ENCODE measurements at places on chromosomes 3 and 15.

GRCh38 chr3:77071809-77072208, 31.9 kb downstream of the ROBO2 start:
- no peak for DNase-seq

DNA sequence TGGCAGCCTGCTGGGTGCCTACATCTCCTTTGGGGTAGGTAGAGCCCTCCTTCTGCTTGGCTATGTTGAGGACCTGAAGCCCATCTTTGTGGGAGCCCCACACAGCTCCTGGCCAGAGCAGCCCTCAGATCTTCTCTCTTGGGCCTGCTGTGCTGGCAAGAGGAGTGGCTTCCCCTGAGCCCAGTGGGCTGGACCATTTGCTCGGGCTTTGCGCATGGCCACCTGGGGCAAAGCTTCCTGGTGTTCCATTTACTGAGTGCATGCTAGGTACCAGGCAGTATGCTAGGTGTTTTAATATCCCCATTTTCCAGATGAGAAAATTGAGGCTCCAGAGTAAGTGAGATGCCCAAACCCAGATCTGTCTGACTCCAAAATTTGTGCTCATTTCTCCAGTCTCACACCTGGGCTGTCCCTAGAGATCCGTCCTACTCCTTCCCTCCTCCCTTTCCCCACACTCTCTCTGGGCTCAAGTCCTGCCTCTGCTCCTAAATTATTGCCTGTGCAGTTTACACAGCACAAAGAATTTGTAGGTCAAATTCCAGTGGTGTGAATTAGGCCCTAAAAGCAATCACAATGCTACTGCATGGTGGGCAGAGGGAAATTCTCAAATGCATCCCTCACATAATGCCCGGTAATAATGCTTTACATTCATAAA, 39.7 kb downstream of the SLC28A1 start:
- DNase-seq, result no peak

- no peak for DNase-seq
These were observed 31.3 kb downstream of the NOX5 start for GRCh38 chr15:69045802-69046201.

GRCh38 chr3:38755130-38755529, 60.9 kb downstream of the SCN10A start:
- DNase-seq, result no peak

- no peak for DNase-seq
These were observed 45.0 kb downstream of the RPLP1 start for GRCh38 chr15:69497667-69498066.

DNA sequence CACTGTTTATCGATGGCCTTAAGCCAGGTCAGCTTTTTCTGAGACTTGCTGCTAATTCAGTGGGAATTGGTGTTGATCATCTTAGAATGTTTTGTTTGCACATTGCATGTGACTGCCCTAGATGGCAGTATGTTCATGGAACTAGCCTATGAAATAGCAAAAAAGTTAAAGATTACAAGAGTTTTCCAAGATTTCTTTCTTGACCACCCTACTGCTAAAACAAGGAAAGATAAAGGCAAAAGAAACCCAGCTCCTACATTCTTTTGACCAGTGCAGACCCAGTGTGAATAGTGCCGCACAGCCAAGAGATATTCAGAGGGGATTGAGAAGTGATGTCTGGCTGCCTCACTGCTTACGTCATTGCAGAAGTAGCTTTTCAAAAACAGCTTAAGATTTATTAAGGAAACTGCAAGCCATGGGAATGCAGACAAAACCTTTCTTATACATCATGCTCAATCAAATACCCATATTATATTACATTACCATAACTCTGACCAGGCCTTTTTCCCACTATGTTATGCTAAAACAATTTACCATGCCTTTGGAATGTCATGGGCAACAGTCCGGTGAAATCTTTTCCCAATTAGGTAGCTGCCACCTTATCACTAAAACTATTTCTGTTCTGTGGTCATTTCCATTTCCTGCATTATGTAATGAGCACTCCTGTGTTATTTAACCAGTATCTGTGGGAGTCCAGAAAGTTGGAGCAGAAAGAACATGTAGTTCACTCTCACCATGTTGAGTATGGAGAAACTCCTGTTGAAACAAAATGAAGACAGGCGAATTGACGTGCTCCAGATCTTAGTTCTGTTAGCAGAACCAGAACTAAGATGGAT, 6.0 kb downstream of the PHLDB2 start:
- no peak for DNase-seq

- no peak for DNase-seq
These were observed 27.8 kb downstream of the ACSBG1 start for GRCh38 chr15:78206326-78207109.

- DNase-seq, result no peak
These were observed 12.1 kb upstream of the FBLN2 start for GRCh38 chr3:13536832-13537231.

DNA sequence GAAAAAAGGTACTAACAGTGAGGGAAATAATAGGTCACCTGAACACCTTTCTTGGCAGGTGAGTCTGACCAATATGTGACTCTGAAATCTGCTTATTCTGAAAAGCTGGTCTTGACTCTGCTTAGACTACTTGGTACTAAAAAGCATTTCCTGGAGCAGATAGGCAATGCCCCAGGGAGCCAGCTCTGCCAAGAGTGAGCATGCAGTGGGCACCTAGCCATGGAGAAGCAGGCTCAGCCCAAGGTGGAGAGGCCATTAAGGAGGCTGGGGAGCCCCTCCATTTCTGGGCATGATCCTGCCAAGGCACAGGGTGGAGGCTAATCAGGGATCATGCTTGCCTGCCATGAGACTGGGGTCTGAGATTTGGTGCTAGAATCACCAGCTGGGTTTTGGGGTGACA, 1.6 kb upstream of the LTF start:
- DNase-seq, result no peak

DNA sequence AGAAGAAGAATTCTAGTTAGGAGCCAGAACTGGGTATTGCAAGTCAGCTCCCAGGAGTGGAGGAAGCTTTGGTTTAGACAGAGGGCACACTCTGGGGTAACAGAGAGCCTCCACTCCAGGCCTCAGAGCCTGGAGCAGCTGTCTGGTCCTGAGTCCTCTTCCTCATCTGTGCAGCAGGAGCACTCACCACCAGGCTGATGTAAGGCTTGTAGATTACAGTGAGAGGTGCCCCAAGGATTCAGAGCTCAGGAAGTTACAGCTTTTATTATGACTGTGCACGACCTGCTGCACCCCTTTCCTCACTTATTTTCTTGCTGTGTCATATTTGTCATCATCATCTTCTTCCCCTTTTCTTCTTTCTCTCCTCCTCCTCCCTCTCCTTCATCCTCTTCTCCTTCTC, 210.4 kb downstream of the ATP10A start:
- DNase-seq, result no peak

GRCh38 chr3:136186846-136187245, 9.3 kb downstream of the MSL2 start:
- DNase-seq, result no peak

DNA sequence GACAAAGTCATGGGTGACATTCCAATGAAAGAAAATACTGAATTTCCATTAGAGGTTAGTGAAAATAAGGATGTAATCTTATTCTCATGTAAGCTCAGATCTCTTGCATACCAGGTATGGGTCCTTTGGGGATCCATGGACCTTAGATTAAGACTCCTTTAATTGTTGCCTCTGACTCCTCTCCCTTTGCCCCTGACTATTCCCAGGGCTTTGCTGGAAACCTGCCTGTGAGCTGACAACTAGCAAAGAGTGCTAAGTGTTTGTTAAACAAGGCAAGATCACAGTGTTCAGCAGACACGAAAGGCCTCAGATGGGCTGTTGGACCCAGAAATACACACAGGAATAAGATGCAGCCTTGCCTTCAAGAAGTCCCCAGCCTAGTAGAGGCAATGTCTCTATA, 32.1 kb downstream of the ACKR2 start:
- no peak for DNase-seq

DNA sequence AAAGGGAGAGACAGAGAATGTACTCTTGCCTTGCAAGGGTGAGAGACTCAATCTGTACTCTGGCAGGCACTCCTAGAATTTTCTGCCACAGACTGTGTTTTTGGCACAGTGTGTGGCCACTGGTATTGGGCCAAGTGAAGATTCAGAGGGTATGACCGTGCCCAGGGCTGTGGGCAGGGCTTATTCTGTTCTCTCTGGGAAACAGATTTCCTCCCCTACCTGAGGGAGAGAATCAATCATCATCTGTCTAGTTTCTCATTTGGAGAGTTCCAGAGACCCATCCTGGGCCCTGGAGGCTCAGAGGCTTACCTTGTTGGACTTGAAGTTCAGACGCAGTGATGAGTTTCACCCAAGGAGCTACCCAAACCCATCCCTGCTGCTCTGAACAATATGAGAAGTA, 28.2 kb downstream of the CSTA start:
- no peak for DNase-seq

- no peak for DNase-seq
These were observed 36.2 kb downstream of the ZPLD1 start for GRCh38 chr3:102471001-102471400.

DNA sequence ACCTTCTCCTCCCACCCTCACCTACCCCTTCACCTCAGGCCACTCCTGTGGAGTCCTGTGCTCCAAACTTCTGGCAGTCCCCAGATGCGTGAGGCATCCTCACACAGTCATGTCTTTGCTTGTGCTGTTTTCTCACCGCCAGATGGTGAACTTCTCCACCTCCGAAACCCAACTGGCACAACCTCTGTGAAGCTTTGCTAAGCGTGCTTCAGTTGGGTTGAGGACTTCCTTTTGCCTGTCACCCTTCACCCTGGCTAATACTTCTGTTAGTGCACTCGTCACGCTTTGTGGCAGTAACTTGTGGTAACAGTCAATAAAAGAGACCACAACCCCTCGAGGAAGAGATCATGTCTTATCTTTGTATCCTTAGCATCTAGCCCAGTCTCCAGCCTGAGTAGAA, 42.0 kb upstream of the SKOR1 start:
- DNase-seq, result peak; percentile 81

DNA sequence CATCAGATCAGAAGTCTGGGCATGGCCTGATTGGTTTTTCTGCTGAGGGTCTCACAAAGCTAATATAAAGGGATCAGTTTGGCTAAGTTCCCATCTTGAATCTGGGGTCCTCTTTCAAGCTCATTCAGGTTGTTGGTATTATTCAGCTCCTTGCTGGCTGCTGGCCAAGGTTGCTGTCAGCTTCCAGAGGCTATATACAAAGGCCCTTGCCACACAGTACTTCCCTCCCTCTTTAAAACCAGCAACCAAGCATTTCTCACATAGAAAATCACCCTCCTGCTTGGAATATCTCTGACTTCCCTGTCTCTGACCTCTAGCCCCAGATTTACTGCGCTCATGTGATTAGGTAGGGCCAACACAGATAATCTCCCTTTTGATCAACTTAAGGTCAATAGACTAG, 442.9 kb downstream of the ERC2 start:
- no peak for DNase-seq

DNA sequence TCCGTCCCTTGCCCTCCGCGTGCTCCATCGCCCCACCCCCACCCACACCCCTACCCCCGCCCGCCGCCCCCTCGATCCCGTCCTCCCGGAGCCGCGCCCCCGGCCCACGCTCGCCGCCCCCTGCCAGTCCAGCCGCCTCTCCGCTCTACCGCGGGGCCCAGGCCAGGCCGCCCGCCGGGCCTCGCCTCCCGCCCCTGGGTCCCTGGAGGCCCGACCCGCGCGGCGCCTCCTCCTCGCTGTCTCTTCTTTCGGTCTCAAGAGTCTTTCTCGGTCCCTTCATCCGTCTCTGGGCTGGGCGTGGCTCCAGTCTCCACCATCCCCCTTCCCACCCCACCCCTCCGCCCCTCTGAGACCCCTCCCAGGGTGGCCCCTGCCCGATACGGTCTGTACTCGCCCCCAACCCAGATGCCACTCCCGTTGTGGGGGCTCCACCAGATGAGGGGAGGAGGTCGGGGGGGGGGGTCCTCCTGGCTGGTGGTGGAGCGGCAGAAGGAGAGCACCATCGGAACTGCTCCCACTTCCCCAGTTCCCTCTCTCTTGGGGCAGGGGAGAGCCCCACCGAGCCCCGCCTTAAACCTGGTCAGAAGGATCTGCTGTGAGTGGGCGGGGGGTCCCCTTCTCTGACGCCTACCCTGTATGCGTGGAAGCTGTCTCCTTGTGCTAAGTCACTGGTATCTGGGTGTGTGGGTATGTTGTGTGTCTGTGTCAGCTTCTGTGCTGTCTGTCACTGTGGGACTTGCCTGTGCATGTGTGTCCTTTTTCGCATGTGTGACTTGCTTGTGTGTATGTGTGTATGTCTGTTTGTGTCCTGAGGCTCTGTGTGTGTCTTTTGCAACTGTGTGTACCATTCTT, 1.0 kb downstream of the PRKCD start:
- peak; percentile 78 for DNase-seq

GRCh38 chr3:72517921-72518424, 330.3 kb downstream of the SHQ1 start:
- DNase-seq, result no peak

- no peak for DNase-seq
These were observed 46.4 kb downstream of the MOBP start for GRCh38 chr3:39513791-39514369.

All from naive B cell (primary cell).